ENCODE measurements at places on chromosomes 2 and 18.
A peak's percentile ranks its signal among the peaks of the same experiment; 100 is the strongest.

DNA sequence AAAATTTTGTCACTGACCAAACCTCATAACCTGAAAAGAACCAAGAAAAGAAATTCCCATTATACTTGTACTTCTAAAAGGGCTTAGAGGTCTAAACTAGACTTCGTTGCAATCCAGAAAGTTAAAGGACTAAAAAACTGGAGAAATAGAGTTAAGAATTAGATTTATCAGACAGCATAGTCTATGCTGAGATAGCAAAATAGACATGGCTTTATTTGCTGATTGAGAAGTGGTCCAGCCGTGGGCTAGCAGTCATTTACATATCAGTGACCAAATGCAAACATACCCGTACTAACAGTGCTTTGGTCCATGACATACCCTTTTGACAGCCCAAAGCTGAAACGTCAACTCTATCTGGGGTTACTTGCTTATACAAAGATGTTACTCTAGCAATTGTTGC, 223.5 kb downstream of the AGPS start:
- no peak for DNase-seq

DNA sequence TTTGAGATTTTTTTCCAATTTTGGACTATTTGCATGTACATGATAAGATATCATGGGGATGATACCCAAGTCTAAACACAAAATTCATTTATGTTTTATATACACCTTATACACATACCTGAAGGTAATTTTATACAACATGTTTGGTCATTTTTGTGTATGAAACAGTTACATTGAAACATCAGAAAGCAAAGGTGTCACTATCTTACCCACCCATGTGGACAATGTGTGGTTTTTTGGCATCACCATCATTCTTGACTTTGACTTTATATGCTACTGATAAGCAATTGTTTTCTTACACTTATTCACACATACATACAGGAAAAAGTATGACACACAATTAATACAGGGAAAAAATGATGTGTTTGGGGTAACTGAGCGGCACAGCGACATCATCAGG, 51.0 kb upstream of the ACVR1 start:
- no peak for DNase-seq

GRCh38 chr2:22002066-22002465, 878.3 kb downstream of the TDRD15 start:
- DNase-seq: no peak

DNA sequence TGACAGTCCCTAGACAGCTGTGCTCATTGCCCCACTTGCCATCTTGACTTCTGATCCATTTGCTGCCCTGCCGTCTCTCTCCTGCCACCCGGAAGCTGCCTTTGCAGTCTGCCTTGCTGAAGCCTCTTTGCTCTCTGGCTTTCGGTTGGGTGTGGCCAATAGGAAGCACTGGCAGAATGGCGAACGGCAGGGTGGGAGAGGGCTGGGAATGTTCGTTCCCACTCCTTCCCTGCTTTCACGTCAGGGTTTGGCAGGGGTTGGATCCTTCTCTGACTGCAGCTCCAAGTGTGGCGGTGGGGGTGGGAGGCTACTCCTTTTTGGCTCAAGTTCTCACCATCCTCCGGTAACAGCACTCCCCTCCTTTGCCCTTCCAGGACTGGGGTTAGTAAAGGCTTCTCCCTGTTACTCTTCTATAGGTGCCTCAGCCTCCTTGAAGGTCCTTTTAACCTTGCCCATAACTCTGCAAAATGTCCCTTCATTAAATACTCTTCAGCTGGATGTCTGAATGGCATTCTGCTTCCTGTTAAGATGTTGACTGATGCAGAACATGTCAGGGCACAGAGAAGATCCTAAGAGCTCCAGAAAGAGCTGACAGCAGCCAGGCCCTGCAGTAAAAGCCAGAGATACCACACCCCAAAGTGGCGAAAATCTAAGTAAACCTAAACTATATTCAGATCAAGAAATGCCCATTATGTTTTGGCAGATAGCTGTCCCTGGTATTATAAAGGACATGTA, 299.7 kb downstream of the CDCA7 start:
- DNase-seq: no peak

GRCh38 chr2:119678021-119678656, 862 bp upstream of the TMEM177 start:
- no peak for DNase-seq

DNA sequence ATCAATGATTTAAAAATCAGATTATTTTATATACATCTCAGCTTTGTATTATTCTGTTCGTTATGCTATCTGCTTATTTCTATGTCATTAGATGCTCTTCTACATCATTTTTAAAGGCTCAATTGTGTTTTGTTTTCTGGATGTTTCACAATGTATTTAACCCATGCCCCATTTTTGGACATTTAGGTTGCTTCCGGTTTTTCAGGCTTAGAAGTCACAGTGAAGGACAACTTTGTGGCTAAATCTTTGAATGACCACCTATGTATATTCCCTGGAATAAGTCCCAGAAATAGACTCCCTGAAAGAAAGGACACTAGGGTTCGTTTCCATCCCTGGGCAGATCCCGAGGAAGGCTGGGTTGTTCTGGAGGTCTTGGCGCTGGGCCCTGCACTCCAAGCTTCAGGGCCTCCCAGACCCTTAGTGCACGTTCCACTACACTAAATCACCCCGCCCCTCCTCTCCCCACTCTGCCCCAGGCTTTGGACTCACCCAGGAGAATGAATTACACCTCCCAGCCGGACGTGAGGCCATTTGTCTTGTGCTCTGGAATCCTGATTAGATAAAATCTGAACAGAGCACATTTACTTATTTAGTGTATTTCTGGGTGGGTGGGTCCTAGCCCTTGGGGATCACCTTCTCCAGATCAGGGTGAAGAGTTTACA, 188.2 kb downstream of the ZFP36L2 start:
- DNase-seq: peak; percentile 73

- no peak for DNase-seq
Observed at GRCh38 chr2:39068299-39069135, 52.3 kb downstream of the SOS1 start.

DNA sequence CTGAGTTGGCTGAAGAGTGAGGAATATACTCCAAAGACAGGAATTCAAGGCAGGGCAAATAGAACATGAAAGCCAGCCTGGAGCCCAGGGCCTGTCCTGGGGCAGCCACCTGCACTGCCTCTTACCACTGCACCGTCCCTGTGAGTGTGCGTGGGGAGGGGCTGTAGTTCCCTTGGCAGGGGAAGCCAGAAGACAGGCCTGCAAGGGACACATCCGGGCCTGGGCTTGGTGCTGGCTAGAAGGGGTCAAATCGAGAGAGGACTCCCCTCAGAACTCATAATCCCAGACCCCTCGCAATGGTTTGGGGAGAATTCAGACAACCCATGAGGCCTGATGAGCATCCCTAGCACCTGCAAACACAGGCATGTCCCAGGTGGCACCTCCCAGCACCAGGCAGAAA, 87.0 kb downstream of the HDAC4 start:
- no peak for DNase-seq

- DNase-seq: no peak
Observed at GRCh38 chr2:136502660-136503059, 262.7 kb upstream of the THSD7B start.

- DNase-seq: no peak
Observed at GRCh38 chr2:209845666-209846065, 74.0 kb downstream of the UNC80 start.

DNA sequence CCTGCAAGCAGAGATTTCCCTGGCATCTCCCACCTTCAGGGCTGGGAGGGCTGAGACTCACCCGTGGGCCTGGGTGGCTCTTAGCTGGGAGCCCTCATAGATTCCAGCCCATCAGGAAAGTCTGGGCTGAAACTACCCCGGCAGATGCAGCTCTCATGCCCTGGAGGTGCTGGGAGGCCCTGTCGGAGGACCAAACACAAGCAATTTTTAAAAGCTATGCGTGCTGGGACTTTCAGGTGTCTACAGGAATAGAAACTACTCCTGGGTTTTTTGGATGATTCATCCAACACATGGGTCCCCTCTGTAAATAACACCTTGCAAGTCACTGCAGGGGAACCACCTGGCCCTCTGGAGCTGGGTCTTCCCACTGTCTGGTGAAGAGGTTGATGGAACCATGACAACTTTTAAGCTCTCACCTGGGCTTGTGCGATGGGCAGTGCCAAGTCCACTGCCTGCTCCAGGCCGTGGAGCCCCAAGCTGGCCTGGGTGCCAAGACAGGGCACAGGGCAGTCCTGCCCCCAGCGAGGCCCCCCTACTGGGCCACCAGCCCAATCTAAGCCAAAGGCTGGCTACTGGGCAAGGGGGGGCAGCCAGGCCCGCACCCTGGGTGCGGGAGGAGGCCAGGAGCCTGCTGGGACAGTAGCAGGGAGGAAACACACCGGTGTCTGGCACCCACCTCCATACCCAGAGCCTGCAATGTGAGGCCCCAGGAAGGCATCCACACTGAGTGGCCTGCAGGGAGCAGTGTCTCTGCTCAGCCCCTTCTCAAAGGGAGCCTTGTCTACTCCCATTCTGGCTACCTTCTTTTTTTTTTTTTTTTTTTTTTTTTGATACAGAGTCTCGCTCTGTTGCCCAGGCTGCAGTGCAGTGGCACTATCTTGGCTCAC, 1.1 kb upstream of the GPR55 start:
- no peak for DNase-seq

DNA sequence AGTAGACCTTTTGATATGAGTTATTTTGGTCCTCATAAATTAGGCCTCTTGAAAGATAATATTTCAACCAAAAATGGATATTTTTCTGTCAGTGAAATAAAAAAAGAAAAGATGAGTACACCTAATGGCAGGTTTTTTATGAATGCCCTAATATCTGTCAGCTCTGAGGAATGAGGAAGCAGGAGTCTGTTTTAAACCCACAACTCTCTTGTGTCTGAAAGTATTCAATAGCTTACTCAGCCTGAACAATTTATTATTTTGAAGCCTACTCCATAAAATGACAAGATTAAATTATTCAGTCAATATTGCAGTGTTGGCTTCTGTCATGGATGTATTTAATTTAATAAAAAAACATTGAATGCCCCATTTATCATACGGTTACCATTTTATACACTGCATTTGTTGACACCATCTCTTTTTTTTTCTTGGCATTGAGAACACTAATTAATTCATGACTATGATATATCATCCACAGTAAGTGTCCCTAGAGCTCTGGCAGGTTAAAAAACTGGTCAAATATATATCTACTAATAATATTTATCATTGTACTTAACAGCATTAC, 548.2 kb downstream of the CBLN2 start:
- DNase-seq: peak; percentile 1

GRCh38 chr2:129689653-129690448, 289.6 kb upstream of the RAB6C start:
- DNase-seq: no peak

GRCh38 chr2:26727641-26728561, 35.4 kb downstream of the KCNK3 start:
- DNase-seq: peak; percentile 30

DNA sequence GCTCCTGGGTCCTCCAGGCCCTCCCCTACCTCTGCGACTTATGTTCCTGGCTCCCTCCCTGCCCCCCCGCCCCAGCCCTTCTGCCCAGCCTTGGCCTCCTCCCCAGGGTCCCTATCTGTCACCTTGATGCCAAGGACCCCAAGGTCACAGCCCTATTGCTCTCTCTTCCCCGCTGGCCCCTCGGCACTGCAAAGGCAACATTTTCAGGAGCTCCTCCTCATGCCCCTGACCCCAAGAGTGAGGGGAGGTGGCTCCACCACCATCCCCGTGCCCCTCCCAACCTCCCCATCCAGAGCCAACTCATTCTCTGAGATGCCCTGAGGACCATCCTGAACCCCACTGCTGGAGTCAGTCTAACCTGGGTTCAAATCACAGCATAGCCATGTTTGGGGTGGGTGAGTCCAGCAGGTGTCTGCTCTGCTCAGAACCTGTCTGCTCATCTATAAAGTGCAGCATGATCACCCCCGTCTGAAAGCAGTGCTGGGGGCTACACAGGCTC, 11.7 kb downstream of the LIMS2 start:
- DNase-seq: no peak

GRCh38 chr2:15238028-15238427, 323.1 kb downstream of the NBAS start:
- no peak for DNase-seq

DNA sequence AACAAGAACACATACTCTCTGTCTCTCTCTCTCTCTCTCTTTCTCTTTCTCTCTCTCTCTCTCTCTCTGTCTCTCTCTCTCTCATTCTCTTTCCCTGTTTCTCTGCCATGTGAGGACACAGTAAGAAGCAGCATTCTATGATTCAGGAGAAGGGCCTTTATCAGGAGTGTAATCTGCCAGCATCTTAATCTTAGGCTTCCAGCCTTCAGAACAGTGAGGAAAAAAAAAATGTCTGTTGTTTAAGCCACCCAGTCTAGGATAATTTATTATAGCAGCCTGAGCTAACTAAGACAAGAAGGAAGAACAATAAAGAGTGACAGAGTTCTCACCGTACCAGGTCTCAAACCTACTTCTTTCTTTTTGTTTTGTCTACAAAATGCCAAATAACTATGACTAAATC, 399.4 kb downstream of the SOCS6 start:
- DNase-seq: no peak

DNA sequence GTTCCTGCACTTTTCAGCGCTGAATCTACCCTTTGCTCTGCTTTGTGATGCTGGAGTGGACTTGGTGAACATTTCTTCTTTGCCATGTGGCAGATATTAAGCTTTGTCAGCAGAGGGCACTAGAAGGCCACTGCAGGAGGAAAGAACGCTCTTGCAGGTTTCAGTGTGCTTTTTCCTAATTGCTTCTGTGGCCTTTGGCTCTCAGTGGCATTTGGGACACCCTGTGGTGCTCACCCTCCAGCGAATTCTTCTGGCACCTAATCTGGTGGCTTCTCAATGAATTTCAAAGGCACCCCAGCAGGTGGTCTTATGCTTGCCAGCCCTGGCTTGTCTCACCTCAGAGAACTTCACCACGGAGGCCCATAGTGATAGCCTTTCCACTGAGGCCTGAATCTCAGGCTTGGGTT, 146.7 kb downstream of the MYO3B start:
- DNase-seq: peak; percentile 34

DNA sequence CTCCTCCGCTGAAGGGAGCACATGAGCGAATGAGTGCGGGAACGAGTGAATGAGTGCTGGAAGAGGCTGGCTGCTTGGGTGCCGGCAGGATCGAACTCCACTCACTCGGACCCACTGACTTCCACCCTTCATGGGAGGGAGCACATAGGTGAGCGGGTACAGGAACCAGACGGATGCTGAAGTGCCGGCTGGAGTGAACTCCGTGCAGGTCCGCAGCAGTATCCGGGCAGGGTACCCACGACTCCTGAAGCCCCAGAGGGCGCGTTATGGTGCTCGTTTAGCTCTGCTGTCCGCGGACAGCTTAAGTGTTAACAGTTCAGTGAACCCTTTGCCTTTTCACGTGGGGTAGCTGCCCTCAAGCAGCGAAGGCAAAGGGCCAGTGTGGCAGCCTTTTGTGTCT, 23.2 kb downstream of the RPRM start:
- no peak for DNase-seq

- peak; percentile 75 for DNase-seq
Observed at GRCh38 chr2:70083344-70084156, 3.7 kb upstream of the PCBP1 start.

DNA sequence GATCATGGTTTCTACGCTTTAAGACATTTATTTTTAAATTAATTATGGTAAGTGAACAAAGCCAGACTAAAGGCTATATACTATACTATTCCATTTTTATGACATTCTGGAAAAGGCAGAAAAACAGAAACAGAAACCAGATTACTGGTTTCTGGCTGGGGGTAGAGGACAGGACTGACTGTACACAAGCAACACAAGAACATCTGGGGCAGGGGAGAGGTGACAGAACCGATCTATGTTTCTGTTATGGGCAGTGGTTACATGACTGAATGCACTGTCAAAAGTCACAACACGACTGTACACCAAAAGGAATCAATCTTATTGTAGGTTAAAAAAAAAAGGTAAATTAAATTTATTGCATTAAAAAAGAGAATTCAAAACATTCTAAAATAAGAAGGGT, 64.7 kb downstream of the PTPN2 start:
- no peak for DNase-seq

GRCh38 chr2:62956651-62957050, 94.0 kb upstream of the OTX1 start:
- DNase-seq: no peak
